GM04504 (cell line): ENCODE measurements at places on chromosomes 3 and 15.

DNA sequence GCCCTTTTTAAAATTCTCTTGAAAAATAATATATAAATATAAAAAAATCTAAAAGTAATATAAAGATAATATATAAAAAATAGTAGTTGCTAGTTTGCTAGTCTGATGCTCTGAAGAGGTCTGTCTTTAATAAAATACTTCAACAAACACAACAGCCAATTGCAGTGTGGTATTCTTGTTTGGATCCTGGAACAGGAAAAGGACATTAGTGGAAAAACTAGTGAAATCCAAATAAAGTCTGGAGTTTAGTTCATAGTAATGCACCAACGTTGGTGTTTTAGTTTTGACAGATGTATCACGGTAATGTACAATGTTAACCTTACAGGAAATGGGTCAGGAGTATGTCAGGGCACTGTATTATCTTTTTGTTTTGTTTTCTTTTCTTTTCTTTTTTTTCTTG lies 26.0 kb upstream of the CEMIP start:
- DNase-seq, result no peak

GRCh38 chr3:43005253-43005652 lies 26.1 kb downstream of the GASK1A start:
- no peak for DNase-seq

DNA sequence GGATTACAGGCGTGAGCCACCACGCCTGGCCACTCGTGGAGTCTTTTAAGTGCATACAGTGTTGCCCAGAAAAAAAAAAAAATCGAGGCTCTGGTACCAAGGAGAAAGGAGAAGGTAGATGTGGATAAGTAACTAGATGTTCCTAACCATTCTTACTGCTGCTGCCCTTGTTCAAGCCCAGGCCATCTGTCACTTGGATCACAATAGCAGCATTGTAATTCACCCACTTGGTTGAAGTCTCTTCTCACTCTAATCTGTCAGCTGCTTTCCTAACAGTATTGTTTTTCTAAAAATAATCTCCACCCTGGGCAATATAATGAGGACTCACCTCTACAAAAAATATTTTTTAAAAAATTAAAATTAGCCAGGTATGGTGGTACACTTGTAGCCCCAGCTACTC lies 58.0 kb upstream of the CRTC3 start:
- DNase-seq, result no peak

GRCh38 chr3:186596568-186597287 lies 16.1 kb upstream of the AHSG start:
- no peak for DNase-seq
